ENCODE measurements at places on chromosomes 6 and 20. TPM values are rescaled to one million over a fixed set of nuclear protein-coding genes. Genes with fewer than 3 reads are reported as not detected.

The SLC17A3 gene
- not detected for total RNA-seq

- DNase-seq, result peak; percentile 65
These were observed 12.2 kb downstream of the NCOA7 start for GRCh38 chr6:125802943-125803377.

GRCh38 chr6:144156991-144157390 is 6.7 kb downstream of the STX11 start:
- no peak for DNase-seq

GRCh38 chr20:728256-728944 is 39.9 kb downstream of the SLC52A3 start:
- DNase-seq, result peak; percentile 74

Measured in Daoy (cell line).